ENCODE measurements at places on chromosomes 16 and 17. TPM values are rescaled to one million over a fixed set of nuclear protein-coding genes. Genes with fewer than 3 reads are reported as not detected.

DNA sequence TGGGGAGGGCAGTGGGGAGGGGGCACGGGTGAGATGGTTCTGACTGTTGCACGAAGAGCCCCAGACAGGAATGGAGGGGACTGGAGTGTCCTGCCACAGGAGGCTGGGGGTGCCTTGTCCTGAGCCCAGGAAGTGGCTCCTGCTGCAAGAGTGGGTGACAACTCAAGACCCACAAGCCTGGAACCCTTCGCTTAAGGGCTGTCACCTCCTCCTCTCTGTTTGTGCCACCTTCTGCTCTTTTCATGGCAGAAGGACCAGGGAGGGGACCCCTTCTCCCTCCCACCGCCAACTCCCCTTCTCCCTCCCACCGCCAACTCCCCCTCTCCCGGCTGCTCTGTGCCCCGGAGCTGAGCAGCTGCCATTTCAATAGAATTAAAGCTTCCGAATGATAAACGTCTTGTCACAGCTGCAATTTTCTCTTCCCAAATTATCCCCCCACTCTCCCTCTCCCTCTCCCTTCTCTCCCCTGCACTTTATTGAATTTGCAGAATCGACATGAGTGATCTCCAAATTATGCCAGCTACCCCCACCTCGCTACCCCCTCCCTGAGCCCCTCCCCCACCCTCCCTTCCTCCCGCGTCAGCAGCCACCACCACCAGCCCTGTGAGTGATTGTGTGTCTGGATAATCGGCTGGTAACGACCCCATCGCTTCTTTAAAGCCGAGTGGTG, 13.7 kb downstream of the GJD3 start:
- no peak for DNase-seq

Gene SERPINF2
- 0.43 TPM for total RNA-seq

DNA sequence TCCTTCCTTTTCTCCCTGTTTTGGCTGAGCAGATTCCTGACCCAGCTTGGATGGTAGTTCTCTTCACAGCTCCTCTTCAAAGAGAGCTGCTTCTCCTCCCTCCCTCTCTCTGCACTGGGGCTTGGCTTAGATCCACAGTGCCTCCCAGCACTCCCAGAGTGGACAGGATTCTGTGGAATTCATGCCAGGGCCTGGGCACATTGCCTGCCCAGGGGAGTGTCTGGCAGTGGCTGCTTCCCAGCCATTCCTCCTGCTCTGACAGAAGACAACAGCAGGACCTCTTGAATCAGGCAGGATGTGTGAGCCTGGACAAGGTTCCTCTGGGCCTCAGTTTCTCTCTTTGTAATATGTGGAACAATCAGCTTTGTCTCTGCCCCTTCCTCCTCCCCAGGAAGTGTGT, 4.5 kb upstream of the MMP28 start:
- DNase-seq, result no peak

DNA sequence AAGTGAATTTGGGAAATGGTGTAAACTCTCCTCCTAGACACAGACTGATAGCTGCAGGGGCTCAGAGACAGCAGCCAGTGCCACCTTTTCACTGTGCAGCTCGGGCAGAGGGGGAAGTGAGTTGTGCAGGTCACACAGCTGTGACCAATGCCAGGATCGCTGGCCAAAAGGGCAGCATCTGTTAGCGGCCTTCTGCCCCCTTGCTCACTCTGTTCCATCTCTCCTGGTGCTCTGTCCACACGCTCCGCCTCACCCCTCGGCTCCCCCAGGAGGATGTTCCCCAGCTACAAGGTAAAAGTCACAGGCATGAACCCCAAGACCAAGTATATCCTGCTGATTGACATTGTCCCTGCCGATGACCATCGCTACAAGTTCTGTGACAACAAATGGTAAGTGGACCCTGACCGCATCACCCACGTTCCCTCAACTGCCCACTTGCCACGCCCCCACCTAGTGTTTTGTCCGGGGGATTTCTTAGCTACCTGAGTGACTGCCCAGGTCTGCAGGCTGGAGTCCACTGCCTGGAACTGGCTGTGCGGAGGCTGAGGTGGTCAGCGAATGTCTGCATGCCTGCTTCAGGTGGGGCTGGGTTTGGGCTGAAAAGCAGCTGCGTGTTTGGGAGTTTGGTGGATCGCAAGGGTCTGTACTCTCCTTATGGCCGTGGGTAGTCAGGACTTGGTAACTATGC, 13.5 kb downstream of the TBX4 start:
- DNase-seq, result no peak

DNA sequence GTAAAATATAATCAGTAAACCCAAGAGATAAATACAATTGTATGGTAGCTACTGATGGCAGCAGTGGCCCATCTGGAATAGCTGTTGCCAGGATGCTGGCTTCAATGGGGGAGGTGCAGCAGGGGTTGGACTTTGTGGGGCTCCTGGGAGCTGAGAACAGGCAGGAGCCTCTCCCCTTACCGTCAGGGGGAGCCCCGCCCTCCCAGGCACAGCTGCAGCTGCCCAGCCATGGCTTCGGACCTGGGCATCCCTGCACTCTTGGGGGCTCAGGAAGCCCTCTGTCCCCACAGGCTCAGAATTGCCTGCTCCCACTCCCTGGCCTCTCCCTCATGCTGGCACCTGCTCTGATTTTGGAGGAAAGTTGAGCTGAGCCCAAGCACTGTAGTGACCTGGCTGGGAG, 741.1 kb downstream of the CDH11 start:
- DNase-seq, result no peak

GRCh38 chr17:213286-214105, 32.0 kb upstream of the DOC2B start:
- DNase-seq, result no peak

DNA sequence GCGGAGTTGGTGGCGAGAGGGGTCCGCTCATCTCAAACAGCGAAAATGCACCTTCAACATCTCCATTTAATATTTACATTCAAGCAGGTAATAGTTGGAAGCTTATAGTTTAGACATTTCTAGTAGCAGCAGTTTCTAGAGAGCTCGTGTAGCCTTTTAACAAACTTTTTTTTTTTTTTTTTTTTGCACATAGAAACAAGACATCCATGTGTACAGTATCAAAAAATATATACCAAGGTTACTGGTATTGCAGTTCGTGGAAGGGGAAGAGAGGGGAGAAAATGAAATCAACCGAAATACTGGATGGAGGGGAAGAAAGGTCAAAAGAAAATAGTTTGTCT, 6.2 kb downstream of the CBX4 start:
- no peak for DNase-seq

- peak; percentile 72 for DNase-seq
These were observed 36.3 kb upstream of the ZNF750 start for GRCh38 chr17:82876149-82876548.

Gene KIF2B
- total RNA-seq, result not detected

DNA sequence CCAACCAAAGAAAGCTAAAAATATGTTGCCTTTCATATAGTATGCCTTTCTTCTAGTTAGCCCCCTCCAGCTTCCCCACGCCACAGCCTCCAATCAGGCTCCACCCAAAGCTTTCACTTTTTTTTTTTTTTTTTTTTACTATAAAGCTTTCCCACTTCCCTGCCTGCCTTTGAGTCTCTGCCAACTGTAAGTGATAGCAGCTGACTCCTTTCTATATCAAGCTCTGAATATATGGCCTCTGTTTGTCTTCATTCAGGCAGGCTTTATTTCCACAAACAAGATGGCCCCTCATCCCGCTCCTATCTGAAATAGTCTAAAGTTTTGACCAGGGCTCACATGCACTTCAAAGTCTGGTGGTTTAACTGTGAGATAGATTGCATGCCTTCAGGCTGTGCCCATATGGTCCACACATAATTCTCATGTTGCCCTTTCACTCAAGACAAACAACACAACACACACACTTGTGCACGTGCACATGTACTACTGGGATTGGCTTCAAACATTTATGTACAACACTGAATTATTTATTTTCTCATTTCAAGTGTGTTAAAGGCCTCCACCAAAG, 39.8 kb upstream of the DYNLRB2 start:
- DNase-seq, result no peak

- no peak for DNase-seq
These were observed 229.9 kb upstream of the SDK2 start for GRCh38 chr17:73874008-73874720.

Gene TEX19
- under 0.01 TPM for total RNA-seq

Gene ABCC12
- not detected for total RNA-seq

GRCh38 chr17:34269969-34270368, at the start of gene CCL7:
CCL7 (plus strand) TSS chr17:34270221; CDS start chr17:34270291, 70 bp downstream.
- DNase-seq, result peak; percentile 37

GRCh38 chr17:83121921-83122820, 42.8 kb downstream of the METRNL start:
- no peak for DNase-seq

Gene TSEN54
- total RNA-seq, result 12.1 TPM

DNA sequence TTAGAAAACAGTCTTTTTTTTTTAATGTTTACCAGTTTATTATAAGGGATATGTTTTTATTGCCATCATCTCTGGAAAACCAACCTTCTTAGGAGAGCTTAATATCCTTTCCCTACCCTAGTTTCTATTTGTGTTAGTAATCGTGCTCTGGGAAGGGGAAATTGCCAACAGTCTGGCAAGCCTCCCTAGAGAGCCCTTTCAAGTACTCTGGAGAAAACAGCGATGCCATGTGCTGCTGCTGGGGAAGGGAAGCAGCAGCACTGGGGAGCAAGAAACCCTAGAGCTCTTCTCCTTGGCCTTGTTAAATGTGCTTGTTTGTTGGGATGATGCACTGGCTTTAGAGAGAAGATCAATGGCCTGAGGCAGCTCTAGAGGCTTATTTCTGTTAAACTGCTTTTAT, 10.3 kb downstream of the RETREG3 start:
- no peak for DNase-seq

Gene SLFN14
- not detected for total RNA-seq

Gene SEZ6L2
- total RNA-seq, result 4.7 TPM
